ENCODE measurements at places on chromosomes 16 and 17. TPM values are rescaled to one million over a fixed set of nuclear protein-coding genes. Genes with fewer than 3 reads are reported as not detected.

ABCC12 gene
- total RNA-seq, result 0.34 TPM

GALR2 gene
- not detected for total RNA-seq

RPL23 gene
- total RNA-seq, result 1,006 TPM

MARCHF10 gene
- total RNA-seq, result not detected

ZACN gene
- total RNA-seq, result 0.08 TPM

HSDL1 gene
- total RNA-seq, result 24.4 TPM

NAGLU gene
- 17.8 TPM for total RNA-seq

CHRNE gene
- 0.22 TPM for total RNA-seq

MEOX1 gene
- 6.4 TPM for total RNA-seq

TPSAB1 gene
- 8.1 TPM for total RNA-seq

PPP1R27 gene
- total RNA-seq, result 2,217 TPM
